ENCODE measurements at places on chromosomes 4 and X. TPM values are rescaled to one million over a fixed set of nuclear protein-coding genes. Genes with fewer than 3 reads are reported as not detected.

Gene ASB9
- total RNA-seq = 0.39 TPM

Gene SUPT20HL2
- total RNA-seq = not detected

Gene GUCY1B1
- 0.07 TPM for total RNA-seq

Gene TAF7L
- total RNA-seq = 0.29 TPM

Gene FATE1
- not detected for total RNA-seq

Gene OTC
- not detected for total RNA-seq

Gene SEC31A
- total RNA-seq = 174 TPM

Gene MECP2
- 71.4 TPM for total RNA-seq

Gene MTTP
- total RNA-seq = not detected

Gene DCHS2
- not detected for total RNA-seq

Gene VCX2
- total RNA-seq = not detected

Gene TLR7
- 0.66 TPM for total RNA-seq

Gene REELD1
- total RNA-seq = 0.12 TPM

Gene DGKK
- total RNA-seq = not detected

Gene FRG2
- not detected for total RNA-seq

Gene FAM114A1
- 0.71 TPM for total RNA-seq

Gene APEX2
- total RNA-seq = 26.0 TPM

Gene RS1
- not detected for total RNA-seq

Gene CSAG1
- not detected for total RNA-seq

Gene DCX
- not detected for total RNA-seq

Gene LRRC66
- total RNA-seq = 0.27 TPM

Gene POU3F4
- total RNA-seq = not detected

Gene NPNT
- total RNA-seq = not detected

Gene AFF2
- 3.4 TPM for total RNA-seq
